ENCODE measurements at places on chromosomes 12 and 14.

- DNase-seq = no peak
Observed at GRCh38 chr12:94434171-94434570, 25.5 kb downstream of the CEP83 start.

DNA sequence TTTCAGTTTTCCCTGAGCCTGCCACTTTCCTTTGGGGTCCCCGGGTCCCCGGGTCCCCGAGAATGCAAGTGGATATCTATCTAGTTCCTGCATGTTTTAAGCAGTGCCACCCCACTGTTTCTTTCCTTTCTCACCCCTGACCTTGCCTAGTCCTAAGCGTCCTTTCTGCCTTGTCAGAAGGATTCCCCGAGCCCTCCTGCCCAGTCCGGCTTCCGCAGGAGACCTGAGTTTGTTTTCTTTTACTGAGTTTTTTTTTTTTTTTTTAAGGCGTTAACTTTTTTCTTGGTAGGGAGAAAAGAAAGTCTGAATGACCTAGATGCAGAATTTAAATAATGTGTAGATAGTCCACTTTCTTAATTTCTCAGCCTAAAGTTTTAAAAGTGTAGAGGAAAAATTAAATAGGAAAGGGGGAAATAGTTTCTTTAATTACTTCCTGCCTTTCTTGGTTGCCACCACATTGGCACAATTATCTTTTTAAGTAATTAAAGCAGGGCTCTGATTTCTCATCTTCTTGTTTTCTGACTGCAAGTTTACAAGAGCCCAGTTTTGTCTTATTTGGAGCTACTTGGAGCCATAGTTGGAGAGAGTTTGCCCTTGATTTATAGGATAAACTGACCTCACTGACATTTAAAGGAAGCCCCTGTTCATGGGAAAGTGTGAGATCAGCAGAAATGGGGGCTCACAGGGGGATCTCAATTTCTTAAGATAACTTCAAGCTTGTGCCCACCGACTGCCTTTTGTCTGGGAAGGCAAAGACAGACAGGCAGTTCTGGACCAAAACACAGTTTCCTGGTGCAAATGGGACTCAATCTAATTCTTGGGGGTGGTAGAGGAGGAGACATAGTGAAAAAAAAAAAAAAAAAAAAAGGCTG lies 2.9 kb downstream of the PAX9 start:
- DNase-seq = no peak

GRCh38 chr12:110745542-110746284 lies 3.0 kb upstream of the PPP1CC start:
- no peak for DNase-seq

GRCh38 chr14:39169541-39169900 lies 612 bp downstream of the TRAPPC6B start:
- DNase-seq = no peak

- DNase-seq = no peak
Observed at GRCh38 chr14:60878536-60878935, 102.3 kb downstream of the TRMT5 start.

DNA sequence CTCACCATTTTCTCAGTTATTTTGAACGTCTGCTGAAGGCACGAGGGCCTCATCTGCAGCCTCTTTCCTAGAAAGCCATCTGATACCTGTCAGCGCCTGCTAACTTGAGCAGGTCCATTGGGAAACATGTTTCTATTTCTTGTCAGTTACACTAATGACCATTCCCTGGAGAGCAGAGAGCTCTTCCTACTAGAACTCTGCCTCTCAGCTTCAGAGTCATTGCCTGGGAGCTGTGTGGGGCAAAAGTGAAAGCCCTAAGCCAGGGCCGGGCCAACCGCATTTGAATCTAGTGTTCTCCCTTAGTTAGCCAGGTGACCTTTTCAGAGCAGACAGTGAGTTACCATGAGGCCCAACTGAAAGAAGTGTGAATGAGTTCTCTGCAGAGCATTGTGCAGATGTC lies 135.8 kb downstream of the EML1 start:
- no peak for DNase-seq

DNA sequence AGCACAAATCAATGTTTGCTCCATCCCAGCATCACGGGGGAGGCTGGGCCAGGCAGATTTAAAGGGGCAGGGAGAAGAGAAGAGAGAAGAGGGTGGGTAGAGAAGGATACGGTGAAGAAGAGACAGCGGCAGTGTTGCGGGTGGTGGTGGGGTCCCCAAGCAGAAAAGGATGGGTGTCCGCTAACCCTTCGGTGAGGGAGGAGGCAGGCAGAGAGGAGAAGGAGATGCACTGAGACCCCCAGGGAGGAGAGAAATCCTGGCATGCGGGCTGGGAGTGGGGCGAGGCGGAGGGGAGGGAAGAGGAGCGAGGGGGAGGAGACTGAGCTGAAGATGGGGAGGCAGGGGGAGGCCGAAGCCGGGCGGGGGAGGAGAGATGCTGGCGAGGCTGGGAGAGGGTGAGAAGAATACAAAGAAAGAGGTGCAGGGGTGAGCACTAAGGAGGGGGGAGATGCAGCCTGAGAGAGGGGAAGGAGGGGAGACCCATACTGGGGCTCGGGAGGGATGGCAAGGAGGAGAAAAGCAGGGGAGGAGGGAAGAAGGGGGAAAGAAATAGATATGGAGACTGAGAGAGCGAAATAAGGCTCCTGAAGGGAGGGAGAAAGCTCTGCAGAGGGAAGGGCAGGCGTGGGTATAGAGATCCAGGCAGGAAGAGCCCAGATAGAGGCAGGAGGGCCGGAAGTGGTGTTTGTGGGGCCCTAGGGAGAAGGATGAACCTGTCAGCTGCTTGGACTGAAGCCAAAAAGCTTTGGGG lies at the start of gene JPH4:
JPH4 (minus strand) TSS at position 231 of the 751 bp plus-strand sequence. CDS start 1,337 bp downstream, outside the sequence.
- no peak for DNase-seq

- peak; percentile 71 for DNase-seq
Observed at GRCh38 chr12:116703214-116703795, 34.6 kb downstream of the SPRING1 start.

GRCh38 chr12:70852416-70853150 lies 68.0 kb downstream of the PTPRR start:
- DNase-seq = no peak

DNA sequence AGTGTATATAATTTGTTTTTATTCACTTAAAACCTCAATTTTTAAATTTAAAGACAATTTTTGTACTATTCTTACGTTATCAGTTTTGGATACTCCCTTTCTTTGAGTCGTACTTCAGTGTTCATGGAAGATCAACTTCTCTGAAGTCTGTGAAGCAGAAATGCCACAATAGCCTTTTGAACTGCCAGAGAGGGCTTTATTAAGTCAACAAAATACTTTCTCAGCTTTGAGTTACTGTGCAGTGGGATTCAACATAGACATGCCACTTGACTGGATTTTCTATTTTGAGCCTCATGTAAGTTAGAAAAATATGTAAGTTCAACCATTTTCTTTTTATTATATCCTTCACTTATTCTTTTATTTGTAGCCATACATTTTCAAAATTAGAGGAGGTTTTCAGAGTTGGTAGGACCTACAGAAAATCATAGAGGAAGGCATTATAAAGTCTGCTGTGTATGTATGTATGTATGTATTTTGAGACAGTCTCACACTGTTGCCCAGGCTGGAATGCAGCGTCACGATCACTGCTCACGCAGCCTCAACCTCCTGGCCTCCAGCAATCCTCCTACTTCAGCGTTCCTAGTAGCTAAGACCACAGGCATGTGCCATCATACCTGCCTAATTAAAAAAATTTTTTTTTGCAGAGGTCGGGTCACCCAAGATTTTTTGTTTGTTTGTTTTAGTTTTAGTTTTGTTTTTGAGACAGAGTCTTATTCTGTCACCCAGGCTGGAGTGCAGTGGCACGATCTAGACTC lies 31.3 kb upstream of the BCAT1 start:
- DNase-seq = no peak

DNA sequence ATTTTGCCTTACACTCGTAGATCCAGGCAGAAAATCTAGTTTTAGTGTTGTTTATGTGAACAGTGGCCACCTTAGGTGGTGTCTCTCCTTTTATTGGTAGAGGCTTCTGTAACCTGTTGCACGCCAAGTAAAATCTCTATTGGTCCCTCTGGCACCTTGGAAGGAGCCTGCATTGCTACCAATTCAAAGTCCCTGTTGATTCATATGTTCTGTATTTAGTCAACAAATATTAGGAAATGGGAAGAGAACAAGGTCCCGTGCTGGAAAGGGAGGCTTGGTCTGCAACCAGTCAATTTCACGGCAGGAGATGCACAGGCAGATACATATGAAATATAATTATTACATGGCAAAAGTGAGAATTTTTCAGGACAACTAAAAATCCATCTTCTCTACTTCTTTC lies 6.4 kb upstream of the GPHN start:
- DNase-seq = no peak

- DNase-seq = no peak
Observed at GRCh38 chr12:92729773-92730305, 27.1 kb downstream of the PLEKHG7 start.

- DNase-seq = no peak
Observed at GRCh38 chr14:99769799-99770198, 23.4 kb upstream of the EML1 start.

DNA sequence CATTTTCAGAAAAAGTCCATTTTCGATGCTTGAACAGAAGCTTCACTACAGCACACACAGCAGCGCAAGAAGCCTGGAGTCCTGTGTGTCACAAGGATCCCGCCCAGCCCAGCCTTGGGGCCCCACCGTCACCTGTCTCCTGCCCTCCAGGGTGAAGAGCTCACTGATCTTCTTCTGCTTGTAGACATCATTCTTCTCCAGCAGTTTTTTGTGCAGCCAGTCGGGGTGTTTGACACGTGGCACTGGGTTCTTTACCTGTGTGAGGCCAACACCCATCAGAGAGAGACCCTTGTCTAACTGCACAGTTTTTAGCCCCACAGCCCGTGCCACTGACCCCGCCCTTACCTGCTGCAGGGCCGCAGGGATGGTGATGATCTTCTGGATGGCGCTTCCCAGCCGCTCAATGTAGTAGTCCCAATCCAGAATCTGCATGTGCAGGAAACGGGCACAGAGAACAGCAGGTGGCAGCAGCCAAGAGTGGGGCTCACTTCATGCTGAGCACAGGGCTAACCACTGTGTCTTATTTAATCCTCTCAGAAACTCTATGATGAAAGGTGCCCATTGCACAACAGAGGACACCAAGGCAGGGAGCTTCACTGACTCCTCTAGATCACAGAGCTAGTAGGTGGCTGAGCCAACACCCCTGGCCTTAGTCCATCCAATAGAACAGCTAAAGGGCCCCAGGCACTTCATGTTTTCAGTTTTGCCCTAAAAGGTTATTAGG lies 30.0 kb downstream of the POLE start:
- no peak for DNase-seq
